ENCODE measurements at places on chromosomes 7 and 10.

- no peak for DNase-seq
Measured at GRCh38 chr7:151833691-151834090, 43.2 kb downstream of the PRKAG2 start.

DNA sequence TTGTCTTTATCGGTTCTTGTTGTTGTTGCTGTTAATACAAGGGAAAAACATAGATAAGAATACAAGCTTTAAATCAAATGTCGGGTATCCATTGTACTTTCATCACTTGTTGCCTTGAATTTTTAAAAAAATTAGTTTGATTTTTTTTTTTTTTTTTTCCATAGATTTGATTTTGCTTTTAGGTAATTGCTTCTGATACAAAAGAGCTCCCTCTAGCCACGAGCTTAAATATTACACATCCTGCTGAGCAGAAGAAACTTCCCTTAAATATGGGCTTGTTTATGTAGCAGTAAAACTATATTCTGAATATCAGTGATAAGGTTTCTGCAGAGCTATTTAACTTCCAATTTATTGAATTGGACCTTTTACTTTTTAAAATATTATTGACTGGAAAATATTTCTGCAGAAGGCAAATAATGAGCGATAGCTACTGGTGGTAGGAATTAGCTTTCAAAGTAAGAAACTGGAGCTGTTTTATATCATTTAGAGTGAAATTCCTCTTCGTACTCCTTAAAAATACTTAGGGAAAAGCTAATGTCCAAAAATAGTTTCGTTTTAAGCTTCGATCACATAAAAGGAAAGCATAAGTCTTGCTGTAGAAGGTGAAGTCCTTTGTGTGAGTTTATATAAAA is 216.9 kb downstream of the POLR1F start:
- DNase-seq, result no peak

DNA sequence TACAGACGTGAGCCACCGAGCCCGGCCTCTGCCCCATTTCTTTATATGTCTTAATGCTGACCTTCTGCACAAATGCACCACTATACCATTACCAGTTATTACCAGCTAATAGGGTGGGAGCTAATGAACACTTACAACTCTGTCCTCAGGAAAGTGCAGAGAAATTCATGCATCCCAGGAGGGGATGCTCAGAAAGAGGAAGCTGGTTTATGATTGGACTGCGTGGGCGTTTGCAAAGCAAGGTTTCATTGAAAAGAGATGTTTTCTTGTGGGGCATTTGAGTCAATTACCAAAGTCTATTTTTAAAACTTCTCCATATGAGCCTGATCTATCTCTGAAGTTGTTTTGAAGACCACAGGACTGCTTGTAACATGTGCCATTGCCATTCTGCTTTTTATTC is 417.7 kb upstream of the CELF2 start:
- no peak for DNase-seq

DNA sequence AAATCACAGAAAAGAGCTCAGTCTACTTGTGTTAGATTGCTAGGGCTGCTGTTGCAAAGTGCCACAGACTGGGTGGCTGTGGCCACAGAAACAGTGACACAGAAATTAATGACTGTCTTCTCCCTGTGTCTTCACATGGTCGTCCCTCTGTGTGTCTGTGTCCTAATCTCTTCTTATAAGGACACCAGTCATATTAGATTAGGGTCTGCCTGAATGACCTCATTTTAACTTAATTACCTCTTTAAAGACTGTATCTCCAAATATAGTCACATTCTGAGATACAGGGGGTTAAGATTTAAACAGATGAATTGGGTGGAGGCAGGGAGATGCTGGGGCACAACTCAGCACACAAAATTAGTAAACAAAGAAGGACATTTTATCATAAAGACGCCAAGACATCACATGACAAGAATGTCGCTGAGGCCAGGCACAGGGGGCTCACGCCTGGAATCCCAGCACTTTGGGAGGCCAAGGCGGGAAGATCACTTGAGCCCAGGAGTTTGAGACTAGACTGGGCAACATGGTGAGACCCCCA is 23.3 kb upstream of the PARD3 start:
- DNase-seq, result no peak

DNA sequence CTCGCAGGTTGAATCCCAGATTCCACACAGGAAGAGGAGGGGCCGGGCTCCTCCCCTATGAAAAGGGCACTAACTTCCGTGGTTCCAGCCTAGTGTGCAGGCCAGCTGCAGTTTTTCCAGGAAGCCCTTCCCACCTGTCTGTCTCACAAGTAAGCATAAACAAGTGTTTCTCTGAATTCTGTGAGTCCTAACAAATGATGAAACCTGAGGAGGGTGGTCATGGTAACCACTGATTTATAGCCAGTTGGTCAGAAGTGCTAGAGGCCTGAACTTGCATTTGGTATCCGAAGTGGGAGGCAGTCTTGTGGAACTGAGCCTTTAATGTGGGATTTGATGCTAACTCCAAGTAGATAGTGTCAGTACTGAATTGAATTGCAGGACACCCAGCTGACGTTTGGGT is 54.7 kb upstream of the STEAP4 start:
- DNase-seq, result no peak

DNA sequence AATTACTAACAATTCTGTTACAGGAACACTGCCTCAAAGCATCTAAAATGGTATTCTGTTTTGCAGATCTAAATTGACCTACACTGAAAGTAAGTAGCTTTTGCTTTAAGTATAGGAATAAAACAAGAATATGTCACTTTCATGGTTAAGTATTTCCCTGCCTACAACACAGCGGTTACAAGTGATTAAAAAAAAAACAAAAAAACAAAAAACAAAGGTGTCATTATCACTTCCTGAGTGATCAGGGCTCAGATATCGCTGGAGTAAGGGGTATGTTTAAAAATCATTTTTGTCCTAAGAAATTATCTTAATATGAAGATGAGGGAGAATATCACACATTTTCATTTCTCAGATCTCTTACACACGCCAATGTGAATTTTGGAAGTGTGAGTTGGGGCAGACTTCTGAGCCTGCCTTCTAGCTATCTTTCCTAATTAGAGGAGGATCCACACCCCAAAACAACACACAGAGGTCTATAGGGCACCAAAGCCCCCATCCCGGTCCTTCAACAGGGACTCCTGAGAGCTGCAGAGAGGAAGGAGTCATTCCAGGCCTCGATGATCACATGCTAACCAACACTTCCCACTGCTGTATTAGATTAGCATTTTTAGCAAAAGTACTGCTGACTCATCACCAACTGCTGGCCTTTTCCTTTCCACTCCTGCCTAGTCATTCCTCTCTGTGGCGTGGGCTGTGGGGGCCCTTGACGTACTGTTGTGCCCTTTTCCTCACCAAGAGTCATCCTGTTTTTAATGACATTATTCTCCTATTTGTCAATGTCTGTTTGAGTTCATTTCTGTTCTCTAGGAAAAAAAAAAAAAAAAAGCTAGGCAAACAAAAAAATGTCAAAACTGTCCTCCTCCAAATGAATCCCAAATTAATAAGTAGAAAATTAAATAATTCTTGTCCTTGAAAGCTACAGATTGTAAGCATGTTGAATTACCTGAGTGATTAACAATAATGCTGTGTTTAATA is 31.2 kb downstream of the PRTFDC1 start:
- DNase-seq, result peak; percentile 66

- no peak for DNase-seq
Measured at GRCh38 chr7:132407764-132408163, 168.5 kb downstream of the PLXNA4 start.

DNA sequence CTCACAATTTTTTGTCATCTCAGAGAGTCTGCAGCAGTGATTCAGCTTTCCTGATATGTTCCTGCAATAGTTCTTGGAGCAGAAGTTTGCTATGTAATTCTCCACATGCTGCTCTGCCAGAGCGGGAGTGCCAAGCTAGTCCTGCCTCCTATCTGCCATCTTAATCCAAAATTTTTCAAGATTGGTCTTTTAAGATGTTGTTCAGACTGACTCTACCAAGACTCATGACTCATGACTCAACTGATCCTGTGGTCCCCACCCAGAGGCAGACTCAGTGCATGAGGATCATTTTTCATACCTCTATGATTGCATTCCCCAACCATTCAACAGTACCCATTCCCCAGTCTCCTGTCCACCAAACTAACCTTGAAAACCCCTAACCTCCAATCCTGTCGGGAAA is 470.8 kb downstream of the INHBA start:
- no peak for DNase-seq
